Femur (tissue), 1 donor: ENCODE measurements at places on chromosomes 5 and 9.

DNA sequence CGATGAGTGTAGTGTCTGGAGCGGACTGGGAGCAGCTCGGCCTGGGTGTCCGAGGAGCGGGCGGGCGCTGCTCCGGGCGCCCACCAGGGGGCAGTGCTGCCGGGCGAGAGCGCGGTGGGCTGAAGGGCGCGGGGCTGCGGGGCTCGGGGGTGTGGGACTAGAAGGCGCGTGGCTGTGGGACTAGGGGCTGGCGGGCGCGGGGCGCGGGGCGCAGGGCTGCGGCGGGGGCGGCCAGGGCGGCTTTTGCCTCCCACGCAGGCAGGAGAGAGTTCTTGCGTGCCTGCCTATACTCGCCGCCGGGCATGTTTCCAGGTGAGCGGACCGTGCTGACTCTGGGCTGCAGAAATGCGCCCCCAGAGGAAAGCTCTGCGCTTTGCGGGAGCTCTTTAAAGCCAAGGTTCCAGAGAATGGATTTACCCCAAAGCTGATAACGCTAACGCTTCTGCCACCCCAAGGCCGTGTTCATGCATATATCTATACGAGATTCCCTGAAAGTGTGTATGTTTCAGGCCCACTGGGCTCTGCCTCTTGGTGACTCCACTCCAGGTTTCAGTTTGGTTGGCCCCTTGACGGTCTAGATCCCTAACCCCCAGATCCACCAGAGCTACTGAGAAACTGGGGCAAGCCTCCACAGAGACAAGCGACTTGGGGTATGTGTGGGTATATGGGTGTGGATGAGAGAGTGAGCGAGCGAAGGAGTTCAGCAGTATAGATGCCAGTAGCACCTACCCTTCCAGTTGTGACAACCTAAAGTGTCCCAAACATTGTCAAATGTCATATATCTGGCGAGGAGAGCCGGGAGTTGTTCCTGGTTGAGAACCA is 56.2 kb downstream of the ACER2 start:
- DNase-seq: peak; percentile 71

- DNase-seq: no peak
Observed at GRCh38 chr5:84149094-84149493, 235.6 kb downstream of the EDIL3 start.

DNA sequence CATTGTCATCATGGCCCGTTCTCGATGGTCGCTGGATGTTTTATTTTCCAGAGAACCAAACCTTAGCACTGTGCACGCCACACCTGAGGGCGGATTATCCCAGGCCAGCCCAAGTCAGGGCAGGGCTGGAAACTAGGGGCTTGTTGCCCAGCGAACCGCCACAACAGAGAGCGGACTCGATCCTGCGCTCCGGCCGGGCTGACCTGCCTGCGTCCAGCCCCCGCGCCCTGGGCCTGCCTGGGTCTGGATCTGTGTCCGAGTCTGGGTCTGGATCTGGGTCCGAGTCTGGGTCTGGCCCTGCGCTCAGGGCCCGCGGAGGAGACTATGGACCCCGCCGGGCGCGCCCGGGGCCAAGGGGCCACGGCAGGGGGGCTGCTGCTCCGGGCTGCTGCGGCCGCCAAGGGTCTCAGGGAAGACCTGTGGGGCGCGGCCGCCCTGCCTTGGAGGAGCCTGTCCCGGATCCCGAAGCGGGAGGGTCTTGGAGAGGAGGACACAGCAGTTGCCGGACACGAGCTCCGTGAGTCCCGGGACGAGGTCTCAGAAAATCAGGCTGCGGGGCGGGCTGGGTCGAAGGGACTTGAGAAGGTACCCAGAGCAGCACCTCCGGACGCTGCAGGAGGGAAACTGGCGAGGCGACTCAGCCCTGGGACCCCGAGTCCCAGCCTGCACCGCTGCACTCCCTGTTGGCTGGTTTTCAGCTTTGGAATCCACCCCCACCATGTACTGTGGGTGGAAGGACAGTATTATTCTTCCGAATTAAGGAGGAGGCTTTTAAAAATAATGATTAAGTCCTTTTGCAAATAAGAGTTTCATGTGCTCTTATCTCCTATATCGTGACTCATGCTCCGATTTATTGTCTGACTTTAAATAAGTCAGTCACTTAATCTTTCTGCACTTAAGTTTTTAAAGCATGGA is at the start of gene ANKDD1B:
Gene ANKDD1B, plus strand, starts transcription at position 143 of the 915 bp plus-strand sequence. Its CDS starts 182 bp downstream, at position 325.
- peak; percentile 56 for DNase-seq

GRCh38 chr5:33363537-33363936 is 77.2 kb upstream of the TARS1 start:
- no peak for DNase-seq

- DNase-seq: no peak
Observed at GRCh38 chr9:102642651-102643050, 352.5 kb upstream of the CYLC2 start.

DNA sequence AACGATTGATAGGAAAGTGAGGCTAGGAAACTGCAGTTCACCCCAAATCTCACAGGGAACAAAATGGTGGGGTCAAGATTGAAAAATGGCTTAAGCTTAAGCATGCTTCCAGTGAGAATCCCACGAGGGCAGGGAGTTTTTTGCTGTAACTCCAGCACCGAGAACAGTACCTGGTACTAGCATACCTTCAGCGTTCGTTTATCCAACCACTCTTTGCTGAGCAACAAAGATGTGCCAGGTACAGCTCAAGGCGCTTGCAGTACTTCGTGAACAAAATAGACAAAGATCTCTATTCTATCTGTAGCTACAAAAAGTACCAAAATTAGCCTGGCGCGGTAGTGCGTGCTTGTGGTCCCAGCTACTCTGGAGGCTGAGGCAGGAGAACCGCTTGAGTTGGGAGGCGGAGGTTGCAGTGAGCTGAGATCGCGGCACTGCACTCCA is 778 bp upstream of the PPP6C start:
- no peak for DNase-seq

- no peak for DNase-seq
Observed at GRCh38 chr9:4709380-4709779, 30.0 kb downstream of the CDC37L1 start.

DNA sequence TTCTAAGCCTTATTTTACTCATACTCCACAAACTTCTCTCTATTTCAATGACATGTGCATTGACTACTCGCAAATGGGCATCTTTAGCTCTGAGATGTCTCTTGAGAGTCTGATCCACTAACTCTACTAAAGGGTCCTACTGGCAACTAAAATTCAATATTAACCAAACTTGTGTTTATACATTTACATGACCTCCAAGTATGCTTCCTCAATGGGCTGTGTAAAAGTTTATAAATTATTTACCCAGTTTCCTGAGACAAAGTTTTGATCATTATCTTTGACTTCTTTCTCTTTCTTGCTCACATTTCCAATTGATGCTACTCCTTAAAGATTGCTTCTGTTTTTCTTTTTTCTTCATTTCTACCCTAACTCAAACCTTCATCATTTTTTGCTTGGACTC is 510.1 kb upstream of the DAB2 start:
- no peak for DNase-seq

DNA sequence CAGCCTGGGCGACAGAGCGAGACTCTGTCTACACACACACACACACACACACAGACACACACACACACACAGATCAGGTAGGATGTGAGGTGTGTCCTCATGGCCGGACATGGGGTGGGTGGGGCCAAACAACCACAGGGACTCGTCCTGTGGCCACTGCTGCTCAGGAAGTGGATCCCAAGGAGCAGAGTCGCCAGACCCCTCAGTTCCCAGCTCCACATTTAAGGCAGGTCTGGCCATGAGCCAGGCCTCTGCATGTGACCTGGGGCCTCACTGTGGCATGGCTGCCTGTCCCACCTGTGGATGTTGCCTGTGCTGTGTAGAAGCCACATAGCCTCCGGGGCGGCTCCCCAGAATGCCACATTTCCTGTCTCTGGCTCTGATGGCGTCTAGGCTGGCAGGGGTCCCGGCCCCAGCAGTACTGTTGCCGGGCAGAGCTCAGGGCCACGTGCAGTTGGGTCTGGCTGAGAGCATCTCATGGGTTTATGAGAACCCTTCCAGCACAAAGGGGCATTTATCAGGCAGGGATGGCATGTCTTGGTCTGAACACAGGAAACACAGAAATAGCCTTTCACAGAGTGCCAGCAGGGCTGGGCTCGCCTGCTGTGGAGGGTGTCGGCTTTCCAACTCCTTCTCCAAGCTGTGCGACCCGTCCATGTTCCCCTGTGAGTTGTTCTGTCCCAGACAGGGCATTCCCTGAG is 9.9 kb upstream of the NINJ1 start:
- DNase-seq: peak; percentile 89
